Stimulated activated CD4-positive, alpha-beta T cell treated with anti-CD3 and anti-CD28 coated beads, Interleukin-4, amount 100 ng/mL, for 4 hours (primary cell): ENCODE measurements at places on chromosomes 4 and X.

DNA sequence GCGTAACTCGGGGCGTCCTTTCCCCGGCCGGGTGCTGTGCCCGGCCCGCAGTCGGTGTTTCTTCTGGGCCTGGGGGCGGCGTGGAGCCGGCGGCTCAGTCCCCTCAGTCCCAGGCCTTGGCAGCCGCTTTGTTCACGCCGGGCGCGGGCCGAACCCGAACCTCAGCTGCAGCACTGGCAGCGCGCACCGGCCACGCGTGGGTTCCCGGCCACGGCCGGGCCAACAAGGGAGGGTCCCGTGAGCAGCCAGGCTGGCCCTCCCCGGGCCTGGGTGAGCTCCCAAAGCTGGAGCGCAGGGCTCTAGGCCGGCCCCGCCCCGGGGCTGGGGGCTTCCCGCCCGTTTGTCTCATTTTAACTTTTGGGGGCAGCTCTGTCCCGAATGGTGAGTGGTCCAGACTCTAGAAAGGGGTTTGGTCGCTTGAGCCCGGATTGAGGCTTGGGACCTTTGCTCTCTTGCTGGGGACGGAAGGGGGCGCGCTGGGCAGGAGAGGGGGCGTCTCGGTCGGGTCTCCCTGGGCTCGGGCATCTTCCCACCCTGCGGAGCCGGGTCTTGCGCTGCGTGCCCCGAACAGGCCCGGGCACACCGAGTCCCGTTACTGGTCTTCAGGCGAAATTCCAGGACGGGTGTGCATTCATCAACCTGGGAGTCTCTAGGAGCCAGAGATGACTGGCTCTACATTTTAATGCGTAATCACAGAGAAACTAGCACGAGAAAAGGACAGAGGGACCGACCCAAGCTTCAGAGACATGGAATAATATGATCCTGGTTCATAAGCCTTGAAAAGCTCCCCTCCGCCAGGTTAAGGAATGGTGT lies 177.1 kb downstream of the CBR4 start:
- no peak for DNase-seq

DNA sequence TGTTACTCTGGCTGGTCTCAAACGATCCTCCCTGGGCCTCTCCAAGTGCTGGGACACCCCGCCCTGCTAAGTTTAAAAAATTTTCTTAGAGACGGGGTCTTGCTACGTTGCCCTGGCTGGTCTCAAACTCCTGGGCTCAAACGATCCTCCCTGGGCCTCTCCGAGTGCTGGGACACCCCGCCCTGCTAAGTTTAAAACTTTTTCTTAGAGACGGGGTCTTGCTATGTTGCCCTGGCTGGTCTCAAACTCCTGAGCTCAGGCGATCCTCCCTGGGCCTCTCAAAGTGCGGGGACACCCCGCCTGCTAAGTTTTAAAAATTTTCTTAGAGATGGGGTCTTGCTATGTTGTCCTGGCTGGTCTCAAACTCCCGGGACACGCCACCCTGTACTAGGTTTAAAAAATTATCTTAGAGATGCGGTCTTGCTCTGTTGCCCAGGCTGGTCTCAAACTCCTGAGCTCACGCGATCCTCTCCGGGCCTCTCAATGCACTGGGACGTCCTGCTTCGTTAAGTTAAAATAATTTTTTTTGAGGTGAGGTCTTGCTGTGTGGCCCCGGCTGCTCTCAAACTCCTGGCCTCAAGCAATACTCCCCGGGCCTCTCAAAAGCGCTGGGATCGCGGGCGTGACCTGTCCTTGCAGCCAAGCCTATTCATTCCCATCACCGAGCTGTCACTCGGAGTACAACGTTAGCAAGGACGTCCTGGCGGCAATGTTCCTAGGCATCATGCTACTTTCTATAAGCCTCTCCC lies 1.1 kb downstream of the SLC25A6 start:
- no peak for DNase-seq

GRCh38 chr4:82906469-82906868 lies 5.9 kb downstream of the THAP9 start:
- no peak for DNase-seq

- DNase-seq, result no peak
Observed at GRCh38 chrX:63686878-63687714, 97.9 kb downstream of the ARHGEF9 start.

GRCh38 chr4:76799718-76800117 lies 98.2 kb downstream of the SOWAHB start:
- DNase-seq, result no peak

DNA sequence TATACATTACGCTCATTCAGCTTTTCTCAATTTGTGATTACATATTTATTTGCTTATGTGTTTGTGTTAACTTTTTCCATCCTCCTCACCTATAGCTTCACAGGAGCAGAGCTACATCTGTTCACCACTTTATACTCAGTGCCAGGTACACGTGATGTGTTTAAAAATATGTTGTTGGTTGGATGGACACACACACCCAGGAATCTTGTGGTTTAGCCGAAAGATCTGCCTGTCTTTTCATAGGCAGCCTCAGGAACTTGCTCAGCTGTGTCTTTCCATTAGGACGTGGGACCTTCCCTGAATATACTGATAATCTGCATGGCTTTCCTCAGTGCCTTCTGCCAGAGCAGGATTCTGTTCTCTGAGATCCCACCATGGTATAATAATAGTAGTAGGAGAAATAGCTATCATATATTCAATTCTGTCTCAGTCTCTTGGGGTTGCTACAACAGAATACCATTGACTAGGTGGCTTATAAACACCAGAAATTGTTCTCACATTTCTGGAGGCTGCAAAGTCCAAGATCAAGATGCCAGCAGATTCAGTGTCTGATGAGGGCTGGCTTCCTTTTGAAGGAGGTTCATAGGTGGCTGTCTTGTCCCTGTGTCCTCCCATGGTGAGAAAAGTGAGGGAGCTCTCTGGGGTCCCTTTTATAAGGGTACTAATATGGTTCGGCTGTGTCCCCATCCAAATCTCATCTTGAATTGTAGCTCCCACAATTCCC lies 50.0 kb upstream of the SOD3 start:
- no peak for DNase-seq

DNA sequence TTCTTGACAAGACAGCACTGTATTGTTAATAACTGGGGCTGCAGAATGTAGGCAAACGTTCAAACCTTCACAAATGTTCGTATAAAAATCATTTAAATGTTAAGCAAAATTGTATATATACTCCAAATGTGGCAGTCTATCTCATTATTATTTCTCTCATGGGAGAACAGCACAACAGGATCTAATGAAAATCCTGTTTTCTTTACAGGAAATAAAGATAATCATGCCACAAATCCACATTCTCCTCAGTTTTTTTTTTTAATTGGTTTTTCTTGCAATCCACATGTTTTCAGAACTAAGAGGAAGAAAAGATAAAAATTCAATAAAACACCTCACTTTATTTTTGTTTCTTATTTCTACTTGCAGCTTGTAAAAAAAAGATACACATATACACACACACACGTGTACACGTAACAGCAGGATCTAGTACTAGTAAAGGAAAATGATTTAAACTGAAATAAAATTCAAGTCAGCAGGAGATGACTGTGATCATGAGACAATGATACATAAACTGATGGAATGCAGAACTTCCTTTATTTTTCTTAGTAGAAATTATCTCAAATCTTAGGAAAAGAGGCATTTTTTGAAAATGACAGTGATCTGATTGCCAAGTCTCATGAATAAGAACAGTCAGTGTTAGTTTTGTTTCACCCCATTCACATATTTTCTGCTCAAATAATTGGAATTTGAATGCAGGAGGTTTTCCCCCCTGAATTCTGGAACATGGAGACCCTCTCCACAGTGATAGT lies 11.3 kb downstream of the APBB2 start:
- DNase-seq, result no peak

GRCh38 chr4:37620176-37620575 lies 66.0 kb downstream of the RELL1 start:
- no peak for DNase-seq

GRCh38 chr4:14862891-14863290 lies 139.4 kb upstream of the CPEB2 start:
- DNase-seq, result no peak

DNA sequence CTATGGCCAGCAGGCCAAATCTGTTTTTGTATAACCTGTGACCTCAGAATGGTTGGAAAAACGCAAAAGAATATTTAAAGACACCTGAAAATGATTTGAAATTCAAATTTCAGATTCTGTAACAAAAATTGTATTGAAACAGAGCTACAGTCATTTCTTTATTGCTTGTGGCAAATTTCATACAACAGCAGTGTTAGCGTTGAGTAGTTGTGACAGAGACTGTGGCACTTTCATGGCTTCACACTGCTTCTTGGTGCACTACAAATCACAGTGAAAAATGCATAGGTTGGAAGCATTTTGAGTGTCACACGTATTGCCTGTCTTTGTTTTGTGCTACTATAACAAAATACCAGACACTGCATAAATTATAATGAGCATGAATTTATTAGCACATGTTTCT lies 12.2 kb upstream of the PARM1 start:
- DNase-seq, result no peak

DNA sequence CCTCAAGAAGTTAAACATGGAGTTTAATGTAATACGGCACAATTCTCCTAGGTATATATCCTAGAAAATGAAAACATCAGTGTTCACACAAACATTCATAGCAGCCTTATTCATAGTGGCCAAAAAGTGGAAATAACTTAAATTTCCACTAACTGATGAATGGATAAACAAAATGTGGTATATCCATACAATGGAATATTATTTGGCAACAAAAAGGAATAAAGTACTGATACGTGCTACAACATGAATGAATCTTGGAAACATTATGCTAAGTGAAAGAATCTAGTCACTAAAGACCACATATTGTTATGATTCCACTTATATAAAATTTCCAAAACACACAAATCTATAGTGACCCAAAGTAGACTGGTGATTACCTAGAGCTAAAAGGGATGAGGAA lies 14.6 kb downstream of the SDAD1 start:
- DNase-seq, result no peak

- no peak for DNase-seq
Observed at GRCh38 chr4:149933120-149933519, 117.5 kb upstream of the IQCM start.

DNA sequence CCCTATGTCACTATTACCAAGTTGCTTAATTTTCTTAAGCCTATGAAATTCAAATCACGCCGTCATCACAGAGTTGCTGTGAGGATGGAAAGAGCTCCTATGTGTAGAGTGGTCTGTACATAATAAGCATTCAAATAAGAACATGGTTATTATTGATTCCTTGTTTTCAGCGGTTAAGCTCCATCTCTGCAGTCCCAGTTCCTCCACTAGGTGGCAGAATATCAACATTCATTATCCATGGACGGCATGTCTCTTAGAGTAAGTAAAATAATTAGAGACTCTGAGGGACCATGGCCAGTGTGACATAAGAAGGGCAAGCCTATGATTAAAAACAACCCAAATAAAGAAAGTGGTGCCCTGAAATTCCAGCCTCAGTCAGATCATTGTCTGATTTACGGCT lies 132.5 kb upstream of the NHS start:
- peak; percentile 1 for DNase-seq

- DNase-seq, result no peak
Observed at GRCh38 chr4:99648321-99648720, 9.3 kb downstream of the C4orf54 start.

GRCh38 chr4:77582156-77582555 lies 23.5 kb upstream of the CXCL13 start:
- no peak for DNase-seq

DNA sequence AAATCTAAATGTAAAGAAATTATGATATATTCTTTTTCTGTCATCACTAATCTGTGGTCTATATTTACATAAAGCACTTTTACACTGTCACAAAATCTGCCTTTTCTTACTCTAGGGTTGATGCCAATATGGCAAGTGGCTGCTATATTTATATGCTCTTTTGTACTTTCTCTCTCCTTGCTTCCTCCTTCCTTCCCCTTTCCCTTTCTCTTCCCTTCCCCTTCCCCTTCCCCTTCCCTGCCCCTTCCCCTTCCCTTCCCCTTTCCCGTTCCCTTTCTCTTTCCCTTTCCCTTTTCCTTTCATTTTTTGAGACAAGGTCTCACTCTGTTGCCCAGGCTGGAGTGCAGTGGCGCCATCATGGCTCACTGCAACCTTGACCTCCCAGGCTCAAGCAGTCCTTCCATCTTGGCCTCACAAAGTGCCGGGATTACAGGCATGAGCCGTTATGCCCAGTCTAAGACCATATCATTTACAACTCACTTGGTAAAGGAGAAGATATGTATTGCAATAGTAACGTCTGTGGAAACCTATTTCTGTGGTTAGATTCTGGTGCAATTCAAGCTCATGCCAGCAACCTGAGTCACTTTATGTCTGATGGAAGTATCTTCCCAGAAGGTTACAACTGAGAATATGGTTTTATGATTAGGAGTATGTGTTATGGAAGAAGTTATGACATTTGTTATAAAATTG lies 13.9 kb upstream of the PLAC8 start:
- DNase-seq, result no peak

- DNase-seq, result peak; percentile 43
Observed at GRCh38 chr4:173370130-173370476, 651 bp upstream of the SAP30 start.

DNA sequence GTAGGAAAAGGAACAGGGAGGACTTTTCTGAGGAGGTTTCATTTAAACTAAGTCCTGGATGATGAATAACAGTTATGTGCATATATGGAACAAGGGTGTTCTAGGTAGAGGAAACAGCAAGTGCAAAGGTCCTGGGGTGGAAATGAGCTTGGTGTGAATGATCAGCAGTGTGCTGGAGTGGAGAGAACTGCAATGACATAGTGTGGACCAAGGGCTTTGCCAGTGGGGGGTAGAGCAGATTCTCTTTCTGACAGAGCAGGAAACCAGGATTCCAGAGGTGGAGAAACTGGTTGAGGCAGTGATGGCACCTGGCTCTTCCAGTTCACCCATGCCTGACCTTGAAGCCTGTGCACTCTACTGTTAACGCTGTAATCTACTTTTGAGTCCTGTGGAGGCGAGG lies 1.7 kb downstream of the PPP1R3F start:
- no peak for DNase-seq

GRCh38 chrX:136856551-136856950 lies 24.0 kb downstream of the RBMX start:
- no peak for DNase-seq

DNA sequence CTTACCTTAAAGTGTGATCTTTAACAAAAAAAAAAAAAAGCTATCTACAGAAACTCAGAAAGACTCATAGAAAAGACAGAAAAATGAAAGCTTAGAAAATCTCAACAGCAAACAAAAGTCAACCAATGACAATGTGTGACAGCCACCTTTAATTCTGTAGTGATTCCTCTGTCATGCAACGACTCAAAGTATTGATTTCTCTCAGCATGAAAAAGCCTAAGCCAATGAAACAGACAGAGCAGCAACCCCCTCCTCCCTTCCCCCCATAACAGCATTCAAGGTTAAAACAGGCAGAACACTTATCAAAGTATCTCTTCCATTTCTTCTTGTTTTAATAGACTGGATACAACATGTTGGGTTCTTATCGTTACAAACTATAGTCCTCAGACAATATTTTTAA lies 112.5 kb downstream of the MAB21L2 start:
- DNase-seq, result no peak

- no peak for DNase-seq
Observed at GRCh38 chr4:167079762-167080161, 154.5 kb downstream of the SPOCK3 start.

- no peak for DNase-seq
Observed at GRCh38 chr4:185721190-185722028, 90.6 kb downstream of the SORBS2 start.
